ENCODE measurements at places on chromosomes 2 and 18. TPM values are rescaled to one million over a fixed set of nuclear protein-coding genes. Genes with fewer than 3 reads are reported as not detected.
A peak's percentile ranks its signal among the peaks of the same experiment; 100 is the strongest.

DNA sequence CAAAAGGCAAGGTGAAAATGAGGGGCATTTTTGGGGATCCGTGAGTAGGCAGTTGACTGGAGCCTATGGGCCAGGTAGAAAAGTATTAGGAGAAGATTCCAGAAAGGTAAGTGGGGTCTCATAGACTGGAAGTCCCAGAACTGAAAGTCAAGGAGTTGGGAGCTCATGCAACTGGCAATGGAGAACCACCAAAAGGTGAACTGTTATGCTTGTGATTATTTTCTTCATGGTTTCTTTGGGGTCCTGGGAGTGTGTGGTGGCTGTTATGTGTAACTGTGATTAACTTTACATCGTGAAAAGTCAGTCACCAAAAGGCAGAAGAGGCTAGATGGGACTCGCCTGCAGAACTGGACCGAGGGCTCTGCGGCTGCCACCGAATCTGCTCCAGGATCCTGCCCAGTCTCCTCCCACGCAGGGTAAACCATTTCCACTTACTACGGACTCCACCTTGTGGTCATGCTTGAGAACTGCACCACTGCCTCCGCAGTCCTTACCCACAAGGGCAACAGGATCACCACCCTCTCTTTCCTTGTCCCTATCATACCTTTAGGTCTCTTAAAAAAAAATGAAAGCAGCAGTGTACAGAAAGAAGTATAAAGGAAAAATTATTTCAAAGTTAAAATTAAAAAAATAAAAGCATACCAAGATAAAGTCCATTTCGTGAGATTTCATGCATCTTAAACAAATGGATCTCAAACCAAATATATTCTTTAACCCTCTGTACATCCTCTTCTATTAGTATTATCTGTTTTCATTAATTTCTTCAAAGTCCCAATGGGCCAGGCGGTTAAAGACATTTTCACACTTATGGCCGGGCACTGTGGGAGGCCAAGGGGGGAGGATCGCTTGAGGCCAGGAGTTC is 15.6 kb upstream of the CEP68 start:
- DNase-seq = peak; percentile 92

GRCh38 chr2:232577841-232578240 is 27.4 kb downstream of the EIF4E2 start:
- no peak for DNase-seq

DNA sequence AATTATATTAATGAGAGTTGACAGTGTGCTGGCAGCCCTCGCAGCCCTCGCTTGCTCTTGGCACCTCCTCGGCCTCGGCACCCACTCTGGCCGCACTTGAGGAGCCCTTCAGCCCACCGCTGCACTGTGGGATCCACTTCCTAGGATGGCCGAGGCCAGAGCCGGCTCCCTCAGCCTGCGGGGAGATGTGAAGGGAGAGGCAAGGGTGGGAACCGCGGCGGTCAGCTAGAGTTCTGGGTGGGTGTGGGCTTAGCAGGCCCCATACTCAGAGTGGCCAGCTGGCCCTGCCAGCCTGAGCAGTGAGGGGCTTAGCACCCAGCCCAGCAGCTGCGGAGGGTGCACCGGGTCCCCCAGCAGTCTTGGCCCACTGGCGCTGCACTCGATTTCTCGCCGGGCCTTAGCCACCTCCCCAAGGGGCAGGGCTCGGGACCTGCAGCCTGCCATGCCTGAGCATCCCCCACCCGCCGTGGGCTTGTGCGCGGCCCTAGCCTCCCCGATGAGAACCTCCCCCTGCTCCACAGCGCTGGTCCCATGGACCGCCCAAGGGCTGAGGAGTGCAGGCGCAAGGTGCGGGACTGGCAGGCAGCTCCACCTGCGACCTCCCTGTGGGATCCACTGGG is 68.2 kb upstream of the LRRTM4 start:
- DNase-seq = no peak

DNA sequence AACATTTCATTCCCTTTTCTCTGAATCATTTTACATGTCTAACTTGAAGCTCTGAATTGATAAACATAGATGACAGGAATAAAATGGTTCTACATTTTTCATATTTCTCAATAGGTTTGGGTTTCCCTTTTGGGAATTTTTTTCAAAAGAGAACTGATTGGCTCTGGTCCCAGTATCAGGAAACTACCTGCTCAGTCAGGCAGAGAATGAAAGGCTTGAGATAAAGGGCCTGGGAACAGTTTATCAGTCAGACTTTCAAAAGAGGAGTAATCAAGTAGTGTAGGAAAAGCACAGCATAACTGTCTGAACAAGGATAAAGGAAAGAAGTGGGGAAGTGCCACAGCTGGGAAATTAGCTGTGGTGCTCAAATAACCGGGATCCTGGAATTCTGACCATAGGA is 28.3 kb upstream of the CCL20 start:
- peak; percentile 18 for DNase-seq

DNA sequence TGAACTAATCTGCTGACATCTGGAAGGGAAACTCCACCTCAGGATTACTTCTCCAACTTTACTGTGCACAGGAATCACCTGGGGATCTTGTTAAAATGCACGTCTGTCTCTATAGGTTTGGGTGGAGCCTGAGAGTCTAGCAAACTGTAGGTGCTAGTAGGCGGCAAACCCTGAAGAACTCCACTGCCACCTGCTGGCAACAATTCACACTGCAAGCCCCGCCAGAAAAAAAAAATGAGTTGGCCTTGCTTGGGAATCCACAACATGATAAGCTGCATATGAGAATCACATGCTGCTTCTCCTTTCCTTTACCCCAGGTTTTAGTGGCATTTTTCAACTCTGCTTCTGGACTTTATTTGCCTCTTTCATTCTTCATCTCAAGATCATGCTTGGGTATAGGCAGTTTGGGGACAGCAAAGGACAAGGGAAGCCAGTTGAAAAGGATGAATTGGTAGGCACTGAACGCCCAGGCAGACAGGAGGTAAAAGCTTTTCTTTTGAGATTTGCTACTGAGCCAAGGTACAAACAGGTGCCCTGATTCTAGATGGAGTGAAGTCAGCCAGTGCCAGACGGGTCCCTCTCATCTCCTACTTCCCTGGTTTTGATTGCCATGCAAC is 88.8 kb downstream of the VIT start:
- peak; percentile 73 for DNase-seq

GRCh38 chr2:238947920-238948710 is 100.2 kb downstream of the TWIST2 start:
- DNase-seq = peak; percentile 80

- DNase-seq = no peak
Observed at GRCh38 chr2:150491943-150492342, 4.5 kb upstream of the RND3 start.

DNA sequence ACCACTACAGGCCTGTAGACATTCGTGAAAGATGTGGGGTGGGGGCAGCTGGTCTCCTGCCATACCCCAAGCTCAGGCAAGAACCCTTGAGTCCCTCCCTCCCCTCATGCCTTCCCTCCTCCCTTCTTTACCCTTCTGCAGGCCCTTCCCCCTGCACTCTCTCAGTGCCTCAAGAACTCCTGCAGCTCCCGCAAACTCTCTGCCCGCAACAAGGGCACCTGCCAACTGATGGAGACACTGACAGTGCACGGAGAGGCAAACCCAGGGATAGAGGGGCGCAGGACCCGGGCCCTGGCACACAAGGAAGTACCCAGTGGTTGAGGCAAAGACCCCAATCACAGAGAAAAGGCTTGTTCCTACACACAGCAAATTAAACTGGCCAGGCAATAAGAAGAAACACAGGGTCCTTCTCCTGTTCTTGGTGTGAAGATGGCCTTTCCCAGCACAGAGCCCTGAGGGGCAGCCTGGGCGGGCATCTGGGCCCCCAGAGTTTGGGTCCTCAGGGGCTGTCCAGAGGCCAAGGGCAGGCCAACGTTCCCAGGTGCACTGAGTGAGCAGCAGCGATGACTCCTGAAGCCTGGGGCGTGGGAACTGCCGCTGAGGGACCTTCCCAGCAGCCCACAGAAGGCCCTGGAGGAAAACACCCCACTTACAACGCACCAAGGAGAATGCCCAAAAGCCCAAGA is 1.6 kb downstream of the TEKT4 start:
- DNase-seq = no peak

DNA sequence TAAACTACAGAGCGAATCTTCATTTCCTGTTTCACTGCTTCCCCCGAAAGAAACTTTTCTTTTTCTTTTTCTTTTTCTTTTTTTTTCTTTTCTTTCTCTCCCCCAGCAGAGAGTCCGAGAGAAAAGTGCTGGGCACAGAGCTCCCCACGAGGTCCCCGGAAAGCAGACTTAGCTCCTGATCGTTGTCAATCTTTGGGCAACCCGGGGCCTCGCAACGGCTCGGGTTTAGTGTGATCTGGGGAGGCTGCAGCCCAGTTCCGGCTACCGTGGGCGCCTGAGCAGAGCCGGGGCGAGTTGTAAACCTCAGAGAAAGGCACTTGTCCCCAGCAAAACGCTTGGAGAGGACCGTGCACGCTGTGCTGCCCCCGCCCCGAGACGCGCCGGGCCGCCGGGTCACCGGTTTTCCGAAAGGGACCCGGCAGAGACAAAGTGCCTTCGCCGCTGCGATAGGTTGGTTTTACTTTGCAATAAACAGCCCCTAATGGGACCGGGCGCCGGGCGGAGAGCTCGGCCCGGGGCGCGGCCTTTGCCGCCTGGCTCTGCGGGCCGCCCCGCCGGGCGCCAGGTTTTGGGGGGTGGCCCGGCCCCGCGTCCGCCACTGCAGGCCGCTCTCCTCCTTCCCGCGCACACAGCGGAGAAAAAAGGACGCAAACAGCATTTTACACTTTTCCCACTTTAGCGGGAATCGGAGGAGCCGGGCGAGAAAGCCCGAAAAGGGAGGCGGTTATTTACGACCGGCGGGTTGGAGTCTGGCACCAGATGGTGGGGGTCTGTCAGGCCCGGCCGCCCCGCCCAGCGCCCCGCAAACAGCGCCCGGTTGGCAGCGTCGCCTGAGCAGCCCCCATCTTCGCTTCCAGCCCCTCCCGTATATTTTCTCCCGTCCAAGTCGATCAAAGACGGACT is 136.0 kb downstream of the INSIG2 start:
- no peak for DNase-seq

DNA sequence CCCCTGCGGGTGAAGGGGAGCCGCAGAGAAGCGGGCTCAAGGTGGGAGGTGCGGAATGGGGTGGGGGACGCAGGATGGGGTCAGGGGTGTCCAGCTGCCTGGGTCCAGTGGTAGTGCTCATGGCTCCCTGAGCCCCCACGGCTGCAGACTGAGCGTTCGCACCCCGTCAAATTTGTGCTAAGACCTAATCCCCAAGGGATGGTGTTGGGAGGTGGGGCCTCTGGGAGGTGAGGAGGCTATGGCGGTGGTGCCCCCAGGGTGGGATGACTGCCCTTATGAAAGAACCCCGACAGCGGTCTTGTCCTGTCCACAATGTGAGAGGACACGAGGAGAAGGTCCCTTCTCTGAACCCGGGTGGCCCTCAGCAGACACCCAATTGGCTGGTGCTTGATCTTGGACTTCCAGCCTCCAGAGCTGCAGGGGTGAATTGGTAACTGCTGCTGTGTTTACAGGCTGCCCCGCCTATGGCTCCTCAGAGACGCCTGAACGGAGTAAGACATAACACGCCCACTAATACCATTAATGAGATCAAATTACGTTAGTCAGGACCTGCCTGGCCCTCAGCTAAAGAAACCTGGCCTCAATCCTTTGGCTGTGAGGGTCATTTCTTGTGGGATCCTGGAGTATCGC is 42.6 kb downstream of the PXDN start:
- no peak for DNase-seq

GRCh38 chr2:162731917-162732804 is 106.4 kb downstream of the KCNH7 start:
- no peak for DNase-seq

GRCh38 chr2:135812907-135813511 is 24.0 kb downstream of the LCT start:
- DNase-seq = no peak

GRCh38 chr18:69230204-69230603 is 170.5 kb upstream of the DOK6 start:
- no peak for DNase-seq

- no peak for DNase-seq
Observed at GRCh38 chr2:15127876-15128275, 433.3 kb downstream of the NBAS start.

DNA sequence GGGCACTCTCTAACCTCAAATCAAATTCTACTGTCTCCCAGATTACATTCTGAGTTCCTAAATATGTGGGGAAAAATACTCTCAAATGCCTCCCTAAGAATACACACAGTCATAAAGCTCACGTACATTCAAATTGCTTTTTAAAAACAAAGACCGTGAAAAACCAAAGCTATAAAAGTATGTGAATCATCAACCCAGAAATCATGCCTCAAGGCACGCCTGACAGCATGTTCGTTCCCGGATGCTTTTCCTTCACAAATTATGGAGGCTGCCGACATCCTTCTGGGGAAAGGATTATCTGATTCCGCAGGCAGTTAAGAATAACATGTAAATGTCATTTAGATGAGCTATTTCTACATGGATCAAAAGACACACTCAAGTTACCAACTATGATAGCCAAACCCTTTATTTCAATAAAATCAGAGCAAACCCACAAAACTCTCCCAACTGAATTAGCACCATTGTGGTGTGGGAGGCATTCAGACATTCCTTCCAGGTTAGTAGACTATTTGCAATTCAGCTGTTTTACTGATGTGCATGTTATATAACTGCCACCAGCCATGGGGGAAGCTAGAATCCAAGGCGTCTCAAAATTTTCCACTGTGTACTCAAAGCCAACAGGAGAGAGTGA is 398.2 kb upstream of the TRIB2 start:
- DNase-seq = no peak

- DNase-seq = no peak
Observed at GRCh38 chr2:23900541-23901322, 26.2 kb downstream of the ATAD2B start.

DNA sequence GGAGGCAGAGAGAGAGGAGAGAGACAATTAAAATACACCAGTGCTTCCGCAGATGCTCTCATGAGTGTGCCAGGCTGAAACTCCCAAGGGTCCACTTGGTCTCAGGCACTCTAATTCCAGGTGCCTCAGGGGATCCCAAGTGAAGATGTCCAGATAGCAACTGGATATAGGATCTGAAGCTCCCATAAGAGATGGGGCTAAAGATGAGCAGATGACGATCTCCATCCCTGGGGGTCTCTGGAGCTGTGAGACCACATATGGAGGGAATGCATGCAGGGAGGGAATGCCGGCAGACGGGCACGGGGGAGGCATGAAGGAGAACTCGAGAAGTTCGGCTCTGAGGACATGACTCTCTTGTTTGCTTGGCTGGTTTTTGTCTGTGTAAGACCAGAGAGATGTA is 223.7 kb upstream of the RAB6C start:
- no peak for DNase-seq

Gene GPR75
- 1.3 TPM for total RNA-seq

Gene DSG4
- total RNA-seq = not detected

Gene FLACC1
- total RNA-seq = 6.2 TPM

Gene STK17B
- total RNA-seq = 6.7 TPM

Gene XPO1
- 44.7 TPM for total RNA-seq

Gene DSC3
- 3.1 TPM for total RNA-seq

Gene PLGLB1
- total RNA-seq = not detected

Gene SATB2
- 1.0 TPM for total RNA-seq

Gene EFEMP1
- 308 TPM for total RNA-seq

Gene IL1RN
- total RNA-seq = 0.41 TPM

Gene GBX2
- not detected for total RNA-seq

Gene PIEZO2
- total RNA-seq = 0.63 TPM

All from right atrium auricular region (tissue), 2 donors.